ENCODE measurements at places on chromosomes 3 and 15.

- no peak for DNase-seq
These were observed 286.4 kb downstream of the UBE2E2 start for GRCh38 chr3:23489300-23490158.

DNA sequence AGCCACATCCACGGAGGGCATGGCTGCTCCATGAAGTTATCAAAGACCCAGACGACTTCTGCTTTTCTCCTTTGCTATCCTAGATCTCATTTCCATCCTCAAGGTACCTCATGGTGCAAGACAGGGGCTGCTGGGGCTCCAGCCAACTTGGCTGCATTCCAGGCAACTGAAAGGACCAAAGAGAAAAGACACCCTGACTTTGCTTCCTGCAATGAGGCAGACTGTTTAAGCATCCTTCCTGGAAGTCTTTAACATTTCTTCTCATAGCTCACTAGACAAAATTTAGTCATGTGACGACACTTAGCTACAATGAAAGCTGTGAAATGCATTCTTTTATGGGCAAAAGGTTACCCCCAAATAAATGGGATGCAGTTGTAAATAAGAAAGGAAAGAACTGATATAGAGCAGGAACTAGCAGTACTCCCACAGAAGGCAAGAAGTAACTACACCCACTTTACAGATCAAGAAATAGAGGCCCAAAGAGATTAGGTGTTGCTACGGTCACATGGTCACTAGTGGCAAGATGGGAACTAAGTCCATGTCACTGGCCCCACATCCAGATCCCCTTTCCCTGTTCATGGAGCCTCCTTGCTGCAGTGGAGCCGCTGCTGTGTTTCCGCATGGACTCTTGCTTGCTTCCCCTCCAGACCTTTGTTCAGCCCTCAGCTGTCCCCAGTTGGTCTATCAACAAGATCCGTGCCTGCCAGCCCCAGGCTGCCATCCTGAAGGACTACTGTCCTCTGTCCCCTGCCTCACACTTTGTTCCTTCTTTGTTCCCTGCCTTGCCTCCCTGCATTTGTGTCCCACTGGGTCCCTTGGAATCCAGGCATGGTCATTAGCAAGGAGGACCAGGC lies 107.0 kb downstream of the XXYLT1 start:
- DNase-seq, result no peak

DNA sequence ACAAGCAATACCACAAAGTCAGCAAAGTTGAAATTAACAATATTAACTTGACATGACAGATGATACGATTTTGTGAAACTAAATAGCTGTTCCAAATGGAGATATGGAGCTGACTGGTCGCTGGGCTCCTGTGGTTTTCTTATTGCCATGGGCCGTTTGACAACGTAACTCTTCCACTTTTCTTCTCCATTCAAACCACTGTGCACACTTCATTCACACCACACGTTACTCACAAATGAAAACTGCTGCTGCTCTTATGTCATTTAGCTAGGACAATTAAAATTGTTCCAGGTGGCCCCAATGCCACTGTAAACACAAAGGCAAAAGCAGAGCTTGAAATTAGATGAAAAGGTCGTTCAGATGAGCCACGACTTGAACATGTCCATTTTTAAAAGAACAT lies 94.0 kb upstream of the VGLL4 start:
- no peak for DNase-seq

DNA sequence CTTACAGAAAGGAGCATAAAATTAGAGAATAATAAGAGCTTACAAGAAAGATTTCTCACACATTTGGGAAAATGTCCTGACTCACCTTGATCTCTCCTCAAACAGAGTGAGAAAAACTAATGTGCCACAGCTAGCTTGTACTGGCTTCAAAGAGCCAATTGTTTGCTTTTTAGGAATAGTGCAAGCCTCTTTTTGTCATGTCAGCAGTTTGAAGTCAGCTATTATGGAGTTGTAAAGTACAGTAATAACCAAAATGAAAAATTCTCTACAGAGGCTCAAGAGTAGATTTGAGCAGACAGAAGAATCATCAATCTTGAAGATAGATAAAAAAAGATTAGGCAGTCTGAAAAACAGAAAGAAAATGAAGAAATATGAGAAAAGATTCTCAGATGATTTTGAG lies 313.4 kb upstream of the GPR149 start:
- DNase-seq, result no peak

All from testis (tissue), 5 donors.